ENCODE measurements at places on chromosomes 12 and 14.

- DNase-seq, result no peak
Observed at GRCh38 chr12:31298515-31298910, 27.4 kb downstream of the SINHCAF start.

DNA sequence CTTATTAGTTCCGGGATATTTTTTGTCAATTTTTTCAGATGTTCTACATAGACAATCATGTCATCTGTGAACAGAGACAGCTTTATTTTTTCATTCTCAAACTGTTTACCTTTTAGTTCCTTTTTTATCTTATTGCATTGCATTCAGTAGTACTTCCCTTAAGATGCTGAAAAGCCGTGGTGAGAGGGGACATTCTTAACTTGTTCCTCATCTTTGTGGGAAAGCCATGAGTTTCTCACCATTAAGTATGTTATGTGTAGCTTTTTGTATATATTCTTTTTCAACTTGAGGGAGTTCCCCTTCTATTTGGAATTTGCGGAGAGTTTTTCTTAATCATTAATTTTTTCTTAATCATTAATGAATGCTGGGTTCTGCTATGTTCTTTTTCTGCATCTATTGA is 1727.1 kb upstream of the SEL1L start:
- DNase-seq, result no peak

DNA sequence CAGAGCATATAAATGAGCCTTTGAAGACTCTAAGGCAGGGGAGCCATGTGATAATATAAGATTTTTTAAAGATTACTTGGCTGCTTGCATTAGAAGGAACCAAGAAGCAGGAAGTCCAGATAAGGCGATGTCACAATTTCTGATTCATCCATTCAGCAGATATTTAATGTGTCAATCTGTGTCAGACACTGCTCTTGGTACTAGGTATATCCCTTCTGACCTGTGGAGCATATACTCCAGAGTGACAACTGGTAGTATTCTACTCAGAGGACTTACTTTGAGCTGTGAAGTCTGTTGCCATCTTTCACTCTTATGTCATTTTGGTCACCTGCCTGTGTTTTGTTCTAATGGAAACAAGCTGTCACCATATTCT is 10.7 kb downstream of the EID3 start:
- DNase-seq, result no peak

DNA sequence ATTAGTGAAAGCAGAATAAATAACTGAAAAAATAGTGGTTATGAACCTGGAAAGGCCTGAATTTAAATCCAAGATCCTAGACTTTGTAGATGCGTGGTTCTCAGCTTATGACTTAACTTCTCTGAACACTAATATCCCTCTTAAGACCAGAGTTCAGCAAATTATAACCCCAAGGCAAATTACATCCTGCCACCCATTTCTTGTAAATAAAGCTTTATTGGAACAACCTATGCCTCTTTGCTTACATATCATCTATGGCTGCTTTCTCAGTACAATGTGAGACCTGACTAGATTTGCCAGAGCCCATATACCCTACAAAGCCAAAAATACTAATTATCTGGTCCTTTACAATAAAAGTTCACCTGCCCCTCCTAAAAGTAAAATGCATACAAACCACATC is 199.1 kb downstream of the MED13L start:
- no peak for DNase-seq

- DNase-seq, result no peak
Observed at GRCh38 chr14:99945732-99946651, 119.2 kb upstream of the EVL start.

DNA sequence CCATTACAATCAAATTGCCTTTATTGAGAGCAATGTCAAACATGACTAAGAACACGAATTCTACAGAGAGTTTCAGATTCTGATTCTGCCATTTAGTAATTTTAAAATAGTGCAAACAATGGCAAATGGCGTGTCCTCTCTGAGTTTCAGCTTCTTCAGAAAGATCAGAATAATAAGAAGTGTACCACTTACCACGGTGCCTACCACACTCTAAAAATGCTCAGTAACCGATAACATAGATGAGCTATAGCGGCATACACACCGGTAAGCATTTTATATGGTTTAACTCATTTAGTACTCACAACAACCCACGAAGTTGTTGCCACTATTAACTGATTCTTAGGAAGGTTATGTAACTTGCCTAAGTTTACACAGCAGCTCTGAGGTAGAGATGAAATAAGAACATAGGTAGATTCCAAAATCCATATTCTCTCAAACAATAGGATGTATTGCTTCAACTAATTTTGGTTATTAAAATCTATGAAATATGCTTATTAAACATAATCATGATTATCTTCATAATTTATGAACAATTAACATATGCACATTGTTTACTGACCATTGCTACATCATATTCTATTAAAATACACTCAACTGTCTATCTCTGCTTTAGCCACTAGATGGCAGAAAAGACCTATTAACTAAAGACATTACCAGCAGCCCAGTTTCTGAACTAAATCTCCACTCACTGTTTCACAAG is 38.3 kb downstream of the SLC6A15 start:
- peak; percentile 42 for DNase-seq

DNA sequence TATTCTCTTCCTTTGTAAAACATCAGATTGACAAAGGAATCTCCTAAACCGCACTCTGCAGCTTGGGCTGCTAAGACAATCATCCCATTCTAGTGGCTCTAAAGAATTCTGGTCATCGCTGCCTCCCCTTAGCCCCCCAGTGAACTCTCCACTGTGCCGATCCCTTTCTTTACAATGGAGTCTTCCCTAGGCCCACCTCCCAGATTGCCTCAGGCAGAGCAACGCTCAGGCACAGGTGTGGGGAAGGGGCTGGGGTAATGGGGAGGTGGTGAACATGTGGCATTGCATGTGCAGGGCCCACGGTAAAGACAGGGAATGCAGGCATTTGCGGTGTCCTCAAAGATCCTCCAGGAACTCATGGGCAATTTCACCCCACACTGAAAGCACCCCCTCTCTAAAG is 86.3 kb downstream of the PLEKHG3 start:
- no peak for DNase-seq

DNA sequence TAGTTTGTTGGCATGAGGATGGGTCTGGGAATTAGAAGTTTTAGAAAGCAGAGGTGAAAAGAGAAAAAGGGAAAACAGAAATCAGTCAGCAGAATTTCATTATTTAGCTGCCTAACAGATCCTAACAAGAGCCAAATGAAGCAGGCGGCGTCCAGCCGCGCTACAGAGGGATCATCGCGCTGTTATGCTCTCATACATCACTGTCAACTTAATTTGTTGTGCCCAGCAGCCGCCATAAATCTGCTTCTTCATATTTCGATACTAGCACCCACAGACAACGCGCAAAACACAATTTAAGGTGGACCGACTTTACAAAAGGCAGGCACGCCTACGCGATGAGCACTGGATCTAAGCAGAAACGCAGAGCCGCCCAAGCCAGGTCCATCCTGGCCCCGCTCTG is 66.7 kb downstream of the SETD3 start:
- no peak for DNase-seq

GRCh38 chr12:76037130-76038103 is 5.8 kb upstream of the PHLDA1 start:
- DNase-seq, result peak; percentile 70

GRCh38 chr14:91545946-91546716 is 36.0 kb upstream of the PPP4R3A start:
- DNase-seq, result no peak

DNA sequence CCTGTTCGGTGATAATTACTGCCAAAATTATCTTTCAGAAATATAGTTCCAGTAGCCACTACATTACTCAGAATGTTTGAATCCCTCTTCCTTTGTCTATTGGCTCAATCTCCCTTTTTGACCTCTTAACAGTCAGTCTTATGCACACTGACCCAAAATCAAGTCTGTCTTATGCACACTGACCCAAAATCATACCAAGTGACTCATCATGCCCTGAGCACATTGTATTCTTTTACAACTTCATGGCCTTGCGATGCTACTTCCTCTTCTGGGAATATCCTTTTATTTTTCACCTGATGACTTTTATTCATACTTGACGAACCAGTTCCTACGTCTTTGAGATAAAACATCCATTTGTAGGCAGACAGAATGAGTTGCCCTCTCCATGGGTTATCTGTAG is 182.3 kb downstream of the NPAS3 start:
- DNase-seq, result peak; percentile 46

- DNase-seq, result no peak
Observed at GRCh38 chr12:57832966-57833365, 13.6 kb downstream of the CTDSP2 start.

DNA sequence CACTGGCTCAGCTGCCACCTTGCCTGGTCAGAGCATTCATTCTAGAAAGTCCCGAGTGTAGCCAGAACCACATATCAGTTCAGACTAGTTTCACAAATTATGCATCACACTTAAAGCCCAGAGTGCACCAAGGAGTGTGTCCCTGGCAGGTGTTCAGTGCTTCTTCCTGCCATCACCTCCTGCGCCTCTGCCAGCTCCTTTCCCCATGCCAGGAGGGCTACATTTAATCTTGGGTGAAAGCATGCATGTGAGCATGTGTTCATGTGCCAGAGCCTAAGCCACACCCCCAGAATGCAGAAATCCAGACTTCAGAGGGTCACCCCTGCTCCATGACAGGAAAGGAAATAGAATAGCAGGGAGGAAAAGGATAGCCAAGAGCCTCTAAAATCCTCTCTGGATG is 381.6 kb downstream of the DPF3 start:
- no peak for DNase-seq

GRCh38 chr12:42525444-42525843 is 64.1 kb downstream of the PRICKLE1 start:
- DNase-seq, result no peak

GRCh38 chr14:103836976-103837725 is 10.2 kb downstream of the PPP1R13B start:
- no peak for DNase-seq

GRCh38 chr12:52925717-52926595 is 21.1 kb upstream of the KRT8 start:
- DNase-seq, result peak; percentile 81

DNA sequence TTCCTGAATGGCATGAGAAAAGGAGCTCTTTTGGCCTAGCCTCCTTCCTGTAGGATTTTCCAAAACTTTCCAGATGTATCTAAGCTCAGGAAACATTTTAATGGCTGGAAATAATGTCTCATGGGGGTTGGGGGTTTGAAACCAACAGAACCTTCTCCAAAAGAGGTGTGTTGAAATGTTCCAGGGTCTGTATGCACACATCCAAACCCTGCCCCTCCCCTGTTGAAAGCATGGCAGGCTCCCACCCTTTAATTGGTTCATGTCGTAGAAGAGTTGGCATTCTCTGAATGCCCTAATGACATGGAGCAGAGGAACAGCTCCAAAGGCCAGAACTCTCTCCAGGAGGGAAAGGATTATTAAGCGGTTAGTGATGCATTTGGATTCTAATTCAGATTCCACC is 353.2 kb downstream of the ZFP36L1 start:
- no peak for DNase-seq

- DNase-seq, result peak; percentile 66
Observed at GRCh38 chr12:10027721-10028120, 2.8 kb upstream of the CLEC9A start.

DNA sequence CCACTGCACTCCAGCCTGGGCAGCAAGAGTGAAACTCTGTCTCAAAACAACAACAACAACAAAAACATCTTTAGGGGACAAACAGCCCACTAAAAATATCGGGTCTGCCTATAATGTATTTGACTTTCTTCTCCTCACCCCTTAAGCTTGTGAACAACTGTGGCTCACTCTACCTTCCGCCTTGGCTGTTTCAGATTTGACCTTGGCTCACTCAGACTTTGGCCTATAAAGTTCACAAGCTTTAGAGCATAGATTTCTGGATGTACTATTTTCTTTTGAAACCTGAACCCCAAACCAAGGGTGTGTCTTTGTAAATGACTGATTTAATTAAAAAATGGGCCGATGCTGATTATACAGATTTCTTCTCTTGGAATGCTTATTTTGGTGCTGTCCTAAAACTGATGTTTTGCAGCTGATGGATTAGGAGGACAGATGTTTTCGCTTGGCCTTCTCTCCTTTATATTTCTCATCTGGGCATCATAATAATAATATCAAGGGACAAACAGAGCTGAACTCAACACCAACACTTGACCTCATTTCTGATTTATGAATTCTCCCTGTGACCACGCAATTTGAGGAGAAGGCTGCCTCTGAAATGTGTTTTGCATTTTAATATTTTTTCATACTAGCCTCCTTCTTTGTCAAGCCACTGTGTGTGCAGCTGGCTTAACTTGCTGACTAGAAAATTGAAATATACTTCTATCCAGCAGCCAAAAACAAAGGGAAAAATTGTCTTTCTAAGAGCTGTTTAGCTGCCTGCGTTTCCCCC is 40.2 kb upstream of the RASSF3 start:
- DNase-seq, result no peak

GRCh38 chr12:131266591-131267467 is 313.1 kb downstream of the ADGRD1 start:
- DNase-seq, result no peak

DNA sequence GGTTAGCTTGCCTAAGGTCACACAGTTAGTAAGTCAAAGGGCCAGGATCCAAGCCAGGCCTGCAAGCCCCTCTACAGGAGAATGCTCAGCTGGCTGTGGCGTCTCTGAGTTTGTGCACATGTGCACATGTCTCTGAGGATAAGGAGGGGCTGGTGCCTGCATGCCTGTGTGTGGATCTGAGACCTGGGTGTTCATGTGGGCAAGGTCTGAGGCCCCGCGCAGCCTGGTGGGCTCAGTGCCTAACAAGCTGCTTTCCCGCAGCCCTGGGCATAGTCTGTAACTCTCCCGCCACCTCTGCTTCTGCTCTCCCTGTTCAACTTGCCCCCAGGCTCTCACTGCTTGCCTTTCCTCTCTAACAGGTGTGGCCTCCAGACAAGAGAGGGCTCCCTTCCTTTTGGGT is 4.3 kb upstream of the SLC6A12 start:
- DNase-seq, result no peak

- no peak for DNase-seq
Observed at GRCh38 chr12:109258607-109259544, 50.2 kb downstream of the FOXN4 start.

DNA sequence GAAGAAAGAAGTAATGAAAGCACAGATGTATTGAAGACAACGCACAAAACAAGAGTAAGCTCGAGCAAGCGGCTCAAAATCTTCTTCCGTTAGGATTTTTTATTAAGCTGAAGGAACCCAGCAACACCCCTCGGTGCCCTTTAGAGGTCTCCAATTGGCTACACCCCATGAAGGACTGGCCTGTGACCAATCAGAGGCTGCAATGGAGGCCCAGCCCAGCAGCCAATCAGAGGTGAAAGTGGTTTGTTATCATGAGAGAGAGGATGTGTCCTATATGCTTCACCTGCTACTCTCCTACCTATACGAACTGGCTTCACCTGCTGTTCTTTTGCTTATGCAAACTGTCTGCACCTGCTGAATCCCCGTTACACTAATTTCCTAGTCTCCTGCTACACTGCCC is 358.8 kb downstream of the C12orf50 start:
- no peak for DNase-seq

DNA sequence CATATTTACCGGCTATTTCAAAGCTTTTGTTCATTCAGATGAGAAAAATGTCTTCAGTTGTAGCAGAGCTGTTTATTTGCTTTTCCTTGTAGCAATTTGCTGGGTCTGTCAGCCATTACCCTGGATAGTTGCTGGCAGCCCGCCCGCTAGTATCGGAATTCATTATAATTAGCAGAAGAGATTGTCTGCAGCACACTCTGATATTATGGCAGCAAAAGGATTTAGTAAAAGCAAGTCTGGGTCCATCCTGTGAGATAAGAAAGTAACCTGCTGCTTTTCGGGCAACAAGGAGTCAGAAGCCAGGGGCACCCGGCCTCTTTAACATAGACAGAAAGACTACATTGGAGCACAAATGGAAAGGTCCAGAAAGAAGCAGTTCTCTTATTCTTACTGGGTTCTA is 6.1 kb upstream of the SLC35E3 start:
- DNase-seq, result no peak

Measured in mammary epithelial cell (primary cell).